ENCODE measurements at places on chromosomes 13 and 19.

GRCh38 chr19:18100710-18101109, 3.1 kb downstream of the MAST3 start:
- no peak overlapping the region for H3K4me3 ChIP-seq
- H3K36me3 ChIP-seq, result no peaks in the 10 kb centered on the region
- H3K27ac ChIP-seq, result no peak overlapping the region
- no peak for DNase-seq
- peaks cover 22% of the 10 kb centered on the region for H3K4me1 ChIP-seq

DNA sequence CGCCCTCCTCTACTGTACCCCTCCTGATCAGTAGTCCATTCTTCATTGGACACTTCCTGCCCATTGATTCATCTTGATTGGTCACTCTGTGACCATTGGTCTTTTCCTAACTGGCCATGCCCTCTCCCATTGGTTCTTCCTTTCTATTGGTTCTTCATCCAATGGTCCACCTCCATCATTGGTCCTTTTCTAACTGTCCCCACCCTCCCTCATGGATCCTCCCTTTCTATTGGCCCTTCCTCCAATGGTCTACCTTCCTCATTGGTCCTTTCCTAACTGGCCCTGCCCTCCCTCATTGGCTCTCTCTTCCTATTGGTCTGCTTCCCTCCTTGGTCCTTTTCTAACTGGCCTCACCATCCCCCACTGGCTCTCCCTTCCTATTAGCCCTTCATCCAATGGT, 7.1 kb downstream of the KLK6 start:
- no peaks in the 10 kb centered on the region for H3K4me1 ChIP-seq
- H3K27ac ChIP-seq, result no peak overlapping the region
- no peaks in the 10 kb centered on the region for H3K36me3 ChIP-seq
- H3K4me3 ChIP-seq, result no peak overlapping the region
- no peaks in the 10 kb centered on the region for H3K27me3 ChIP-seq
- no peak for DNase-seq

GRCh38 chr19:1082928-1083816, 12.0 kb downstream of the POLR2E start:
- H3K36me3 ChIP-seq, result peaks cover 16% of the 10 kb centered on the region
- H3K27me3 ChIP-seq, result no peaks in the 10 kb centered on the region
- no peak for DNase-seq
- H3K4me1 ChIP-seq, result peaks cover 55% of the 10 kb centered on the region

DNA sequence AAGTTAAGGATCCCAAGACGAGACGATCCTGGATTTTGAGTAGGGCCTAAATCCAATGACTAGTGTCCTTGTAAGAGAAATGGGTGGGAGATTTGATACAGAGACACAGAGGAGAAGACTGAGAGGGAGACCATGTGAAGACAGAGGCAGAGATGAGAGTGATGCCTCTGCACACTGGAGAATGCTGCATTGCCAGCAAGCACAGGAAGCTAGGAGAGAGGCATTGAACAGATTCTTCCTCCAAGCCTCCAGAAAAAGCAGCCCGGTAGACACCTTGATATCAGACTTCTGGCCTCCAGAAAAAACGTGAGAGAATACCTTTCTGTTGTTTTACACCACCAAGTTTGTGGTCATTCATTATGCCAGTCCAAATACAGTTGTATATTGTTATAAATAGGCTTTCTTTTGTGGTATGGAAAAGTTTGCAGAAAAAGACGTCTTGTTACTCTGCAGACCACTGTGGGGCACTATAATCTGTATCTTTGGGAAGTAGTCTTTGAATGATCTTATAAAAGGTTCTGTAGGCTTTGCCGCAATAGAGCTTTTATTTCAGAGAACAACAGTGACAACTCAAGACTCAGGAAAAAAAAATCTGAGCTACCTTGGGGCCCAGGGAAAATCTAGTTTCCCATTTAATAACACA, 17.9 kb upstream of the RFC3 start:
- no peak overlapping the region for H3K27ac ChIP-seq
- H3K4me1 ChIP-seq, result no peaks in the 10 kb centered on the region
- DNase-seq, result peak; percentile 70

DNA sequence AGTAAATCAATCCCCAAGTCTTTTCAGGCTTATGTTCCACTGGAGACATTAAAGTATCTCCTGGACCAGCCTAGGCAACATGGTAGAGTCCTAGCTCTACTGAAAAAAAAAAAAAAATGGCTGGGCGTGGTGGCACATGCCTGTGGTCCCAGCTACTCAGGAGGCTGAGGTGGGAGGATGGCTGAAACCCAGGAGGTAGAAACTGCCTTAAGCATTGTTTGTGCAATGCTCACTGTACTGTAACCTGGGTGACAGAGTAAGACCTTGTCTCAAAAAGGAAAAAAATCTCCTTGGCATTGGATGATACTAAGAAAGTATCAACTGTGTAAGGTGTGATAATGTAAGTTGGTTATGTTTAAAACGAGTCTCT, 8.8 kb downstream of the KLK8 start:
- no peaks in the 10 kb centered on the region for H3K4me1 ChIP-seq
- no peak overlapping the region for H3K27ac ChIP-seq
- no peaks in the 10 kb centered on the region for H3K27me3 ChIP-seq
- no peak for DNase-seq
- H3K36me3 ChIP-seq, result no peaks in the 10 kb centered on the region

DNA sequence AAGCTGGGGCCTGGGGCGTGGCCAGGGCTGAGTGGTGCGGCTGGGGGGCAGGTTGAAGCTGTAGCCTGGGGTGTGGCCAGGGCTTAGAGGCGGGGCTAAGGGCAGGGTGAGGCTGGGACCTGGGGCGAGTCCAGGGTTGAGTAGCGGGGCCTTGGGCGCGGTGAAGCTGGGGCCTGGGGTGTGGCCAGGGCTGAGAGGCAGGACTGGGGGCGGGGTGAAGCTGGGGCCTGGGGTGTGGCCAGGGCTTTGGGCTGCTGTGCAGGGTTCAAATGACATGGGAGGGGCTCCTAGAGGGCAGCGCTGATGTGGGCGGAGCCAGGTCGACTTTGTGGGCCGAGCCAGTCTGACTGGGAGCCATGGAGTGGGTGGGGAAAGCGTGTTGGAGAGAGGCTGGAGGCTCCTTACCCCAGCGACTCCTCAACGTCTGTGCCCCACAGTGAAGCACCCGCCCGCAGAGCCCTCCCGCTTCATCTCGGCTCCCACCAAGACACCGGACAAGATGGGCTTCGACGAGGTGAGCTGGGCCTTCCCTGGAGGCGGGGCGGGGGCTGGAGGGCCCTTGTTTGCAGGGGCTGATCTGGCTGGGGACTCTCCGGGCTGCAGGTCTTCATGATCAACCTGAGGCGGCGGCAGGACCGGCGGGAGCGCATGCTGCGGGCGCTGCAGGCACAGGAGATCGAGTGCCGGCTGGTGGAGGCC, 21.5 kb downstream of the COLGALT1 start:
- H3K4me1 ChIP-seq, result no peaks in the 10 kb centered on the region
- no peak overlapping the region for H3K4me3 ChIP-seq
- peaks cover 78% of the 10 kb centered on the region for H3K36me3 ChIP-seq
- DNase-seq, result peak; percentile 58
- no peak overlapping the region for H3K27ac ChIP-seq
- H3K27me3 ChIP-seq, result no peaks in the 10 kb centered on the region

DNA sequence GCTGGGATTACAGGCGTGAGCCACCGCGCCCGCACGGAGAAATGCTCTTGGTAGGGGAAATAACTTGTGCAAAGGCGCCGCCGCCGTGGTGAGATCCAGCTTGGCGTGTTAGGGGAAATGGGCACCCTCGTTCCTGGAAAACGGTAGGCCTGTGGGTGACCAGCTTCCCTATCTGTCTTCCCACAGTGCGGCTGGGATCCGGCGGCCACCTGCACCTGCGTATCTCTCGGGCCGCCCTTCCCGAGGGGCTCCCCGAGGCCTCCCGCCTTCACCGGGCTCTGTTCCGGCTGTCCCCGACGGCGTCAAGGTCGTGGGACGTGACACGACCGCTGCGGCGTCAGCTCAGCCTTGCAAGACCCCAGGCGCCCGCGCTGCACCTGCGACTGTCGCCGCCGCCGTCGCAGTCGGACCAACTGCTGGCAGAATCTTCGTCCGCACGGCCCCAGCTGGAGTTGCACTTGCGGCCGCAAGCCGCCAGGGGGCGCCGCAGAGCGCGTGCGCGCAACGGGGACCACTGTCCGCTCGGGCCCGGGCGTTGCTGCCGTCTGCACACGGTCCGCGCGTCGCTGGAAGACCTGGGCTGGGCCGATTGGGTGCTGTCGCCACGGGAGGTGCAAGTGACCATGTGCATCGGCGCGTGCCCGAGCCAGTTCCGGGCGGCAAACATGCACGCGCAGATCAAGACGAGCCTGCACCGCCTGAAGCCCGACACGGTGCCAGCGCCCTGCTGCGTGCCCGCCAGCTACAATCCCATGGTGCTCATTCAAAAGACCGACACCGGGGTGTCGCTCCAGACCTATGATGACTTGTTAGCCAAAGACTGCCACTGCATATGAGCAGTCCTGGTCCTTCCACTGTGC, 2.4 kb downstream of the GDF15 start:
- no peaks in the 10 kb centered on the region for H3K36me3 ChIP-seq
- DNase-seq, result peak; percentile 85
- H3K27me3 ChIP-seq, result peaks cover 37% of the 10 kb centered on the region
- peak overlapping the region; percentile 26 for H3K4me3 ChIP-seq
- H3K4me1 ChIP-seq, result peaks cover 21% of the 10 kb centered on the region
- no peak overlapping the region for H3K27ac ChIP-seq

All from muscle of leg (tissue), 16 donors.